Mononuclear cell (primary cell): ENCODE measurements at places on chromosomes 7 and 10. TPM values are rescaled to one million over a fixed set of nuclear protein-coding genes. Genes with fewer than 3 reads are reported as not detected.

HPSE2 gene
- not detected for total RNA-seq

PPP1R9A gene
- total RNA-seq, result 1.6 TPM

SLC13A4 gene
- total RNA-seq, result not detected

HSPA12A gene
- total RNA-seq, result under 0.01 TPM

PLPP4 gene
- not detected for total RNA-seq

LRRC18 gene
- total RNA-seq, result not detected

ZNF722 gene
- not detected for total RNA-seq

CLDN12 gene
- 1.4 TPM for total RNA-seq

TUBAL3 gene
- not detected for total RNA-seq

ELN gene
- not detected for total RNA-seq

NUTM2B gene
- total RNA-seq, result 0.63 TPM

SFXN2 gene
- 2.2 TPM for total RNA-seq

LEP gene
- total RNA-seq, result not detected

SLC13A1 gene
- not detected for total RNA-seq
